ENCODE measurements at places on chromosomes 16 and 17.

DNA sequence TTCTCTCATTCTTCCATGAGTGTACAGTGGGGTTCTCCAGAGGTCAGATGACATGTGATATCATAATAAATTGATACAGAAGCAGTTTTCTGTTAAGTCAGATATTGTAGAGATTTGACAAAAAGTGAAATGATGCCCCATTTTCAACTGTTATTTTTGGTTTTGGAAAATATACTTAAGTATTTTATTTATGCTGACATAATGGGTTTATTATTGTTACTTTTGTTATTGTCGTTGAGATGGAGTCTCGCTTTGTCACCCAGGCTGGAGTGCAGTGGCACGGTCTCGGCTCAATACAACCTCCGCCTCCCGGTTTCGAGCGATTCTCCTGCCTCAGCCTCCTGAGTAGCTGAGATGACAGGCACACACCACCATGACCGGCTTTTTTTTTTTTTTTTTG, 94.4 kb downstream of the DNAH9 start:
- no peak for DNase-seq

GRCh38 chr16:82192665-82193064, 22.6 kb upstream of the MPHOSPH6 start:
- DNase-seq: no peak

GRCh38 chr17:75316253-75316652, 27.0 kb upstream of the SLC25A19 start:
- no peak for DNase-seq

- DNase-seq: no peak
These were observed 1.1 kb downstream of the IL21R start for GRCh38 chr16:27402964-27403600.

GRCh38 chr17:17624741-17625140, 33.2 kb upstream of the PEMT start:
- no peak for DNase-seq

- DNase-seq: no peak
These were observed 44.4 kb downstream of the BANP start for GRCh38 chr16:87995644-87996043.

GRCh38 chr16:57192720-57193486, 6.8 kb downstream of the RSPRY1 start:
- DNase-seq: no peak

DNA sequence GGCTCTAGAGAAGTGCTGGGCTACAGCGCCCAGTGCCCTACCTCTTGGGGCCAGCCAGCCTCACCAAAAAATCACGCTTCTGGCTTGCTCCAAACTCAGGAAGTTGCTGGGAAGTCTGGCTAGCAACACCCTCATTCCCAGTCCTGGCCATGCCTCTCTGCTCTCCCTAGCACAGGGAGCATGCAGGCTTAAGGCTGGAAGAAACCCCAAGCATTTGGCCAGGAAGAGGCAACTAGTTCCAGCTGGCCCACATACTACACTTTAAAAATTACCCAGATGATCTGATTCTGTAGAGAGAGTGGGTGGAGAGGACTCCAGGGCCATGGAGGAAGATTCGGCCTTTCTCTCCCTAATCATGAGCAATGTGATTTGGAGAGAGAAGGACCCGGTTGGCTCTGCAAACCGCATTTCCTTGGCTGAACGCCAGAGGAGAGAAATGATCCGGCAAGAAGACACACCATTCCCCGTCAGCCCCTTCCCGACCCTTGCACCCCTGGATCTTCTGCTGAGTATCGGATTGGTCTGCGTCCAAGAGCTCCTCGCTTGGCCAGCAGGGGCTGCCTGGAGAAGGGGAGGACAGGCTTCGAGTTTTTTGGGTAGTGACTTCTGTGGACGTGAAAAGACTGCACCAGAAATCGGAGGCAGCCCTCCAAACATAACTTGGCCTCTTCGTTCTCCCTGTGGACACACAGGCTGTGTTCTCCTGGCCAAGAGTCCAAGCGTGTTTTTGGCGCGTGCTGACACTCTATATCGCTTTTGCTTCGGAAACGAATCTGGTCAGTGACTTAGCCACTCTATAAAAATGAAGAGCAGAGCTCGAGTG, 406.3 kb downstream of the WWOX start:
- DNase-seq: no peak

GRCh38 chr17:46875849-46876352, 24.5 kb downstream of the WNT9B start:
- DNase-seq: no peak

- no peak for DNase-seq
These were observed 2.6 kb downstream of the CD300LB start for GRCh38 chr17:74528491-74529199.

DNA sequence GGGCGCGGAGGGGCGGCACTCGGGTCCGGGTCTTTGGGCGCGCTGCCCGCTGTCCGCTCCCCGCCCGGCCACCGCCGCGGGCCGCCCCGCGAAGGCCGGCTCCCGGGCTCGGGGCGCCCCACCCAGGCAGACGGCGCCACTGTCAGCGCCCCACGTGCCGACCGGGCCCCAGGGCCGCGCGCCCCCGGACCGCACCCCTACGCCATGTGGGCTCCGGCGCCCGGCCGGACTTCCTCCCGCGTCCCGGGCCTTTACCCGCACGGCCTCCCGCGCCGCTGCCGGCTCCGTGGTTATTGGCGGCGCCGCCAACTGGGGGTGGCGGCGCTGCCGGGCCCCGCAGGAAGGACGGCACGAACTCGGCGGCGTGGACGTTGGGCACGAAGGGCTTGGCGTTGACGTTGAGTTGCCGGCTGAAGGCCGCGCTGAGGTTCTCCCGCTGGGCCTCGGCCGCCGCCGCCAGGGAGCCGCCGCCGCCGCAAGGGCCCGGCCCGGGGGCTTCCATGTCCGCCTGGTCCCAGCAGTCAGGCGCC, 577 bp downstream of the GSPT1 start:
- DNase-seq: no peak

DNA sequence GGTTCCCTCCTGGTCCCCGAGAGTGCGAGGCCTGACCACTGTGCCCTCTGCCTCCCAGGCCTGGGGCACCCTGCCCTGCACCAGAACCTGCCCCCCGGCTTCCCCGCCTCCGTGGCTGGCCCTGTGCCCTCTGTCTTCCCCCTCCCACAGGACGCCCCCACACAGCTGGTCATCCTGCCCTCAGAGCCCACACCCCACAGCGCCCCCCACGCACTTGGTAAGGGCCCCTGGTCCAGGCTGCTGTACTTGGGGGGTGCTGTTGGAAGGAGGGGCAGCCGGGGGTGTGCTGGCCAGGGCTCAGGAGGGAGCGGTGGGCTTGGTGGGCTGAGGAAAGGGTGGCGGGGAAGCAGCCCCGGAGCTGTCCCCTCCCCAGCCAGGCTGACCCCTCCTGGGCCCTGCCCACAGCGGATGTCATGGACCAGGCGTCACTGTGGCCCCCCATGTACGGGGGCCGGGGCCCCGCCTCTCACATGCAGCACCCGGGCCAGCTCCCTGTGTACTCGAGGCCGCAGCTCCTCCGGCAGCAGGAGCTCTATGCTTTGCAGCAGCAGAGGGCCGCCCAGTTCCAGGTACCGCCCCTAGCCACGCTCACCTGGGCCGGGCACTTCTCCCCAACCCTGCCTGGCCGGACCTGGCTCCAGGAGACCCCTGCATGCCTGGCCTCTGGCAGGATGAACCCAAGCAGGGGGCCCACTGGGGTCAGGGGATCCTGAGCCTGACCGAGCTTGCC, 49.5 kb downstream of the BAHCC1 start:
- no peak for DNase-seq

GRCh38 chr16:63323722-63324705, 1287.8 kb upstream of the CDH8 start:
- DNase-seq: no peak

DNA sequence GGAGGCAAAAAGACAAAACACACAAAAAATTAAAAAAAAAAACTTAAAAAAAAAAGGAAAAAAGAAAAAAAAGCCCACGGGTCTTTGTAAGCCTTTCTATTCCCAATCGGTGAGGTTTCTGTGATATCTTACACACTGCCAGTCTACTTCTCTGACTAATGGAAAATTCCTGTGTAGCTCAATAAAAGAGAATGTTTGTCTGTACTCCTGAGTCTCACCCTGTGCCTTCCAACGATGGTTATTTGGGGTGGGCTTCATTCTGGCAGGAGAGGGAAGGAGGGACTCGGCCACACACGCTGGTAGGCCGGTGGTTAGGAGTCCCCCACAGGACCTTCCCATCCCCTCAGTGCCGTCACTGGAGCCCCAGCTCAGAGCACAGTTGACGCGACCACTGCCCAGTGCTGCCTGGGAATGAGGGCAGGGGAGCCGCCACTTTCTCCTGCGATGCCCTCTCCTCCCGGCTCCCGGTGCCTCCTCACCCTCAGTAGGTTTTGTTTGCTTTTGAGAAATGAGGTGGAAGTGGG, 68.0 kb downstream of the AMFR start:
- DNase-seq: no peak

Measured in DMS 273 treated with DMSO at 0.1 percent for 48 hours (cell line).